NCI-H460 (cell line): ENCODE measurements at places on chromosomes 5 and 9. TPM values are rescaled to one million over a fixed set of nuclear protein-coding genes. Genes with fewer than 3 reads are reported as not detected.

The SLC45A2 gene
- not detected in 2 replicates for total RNA-seq

The SARDH gene
- total RNA-seq, result 0.07 TPM in 1 of 2 replicates, not detected in the other

The SLC38A9 gene
- total RNA-seq, result 20.2 and 24.0 TPM in 2 replicates

The KCNIP1 gene
- not detected in 2 replicates for total RNA-seq

The CIZ1 gene
- 51.0 and 56.6 TPM in 2 replicates for total RNA-seq

The TMEM215 gene
- not detected in 2 replicates for total RNA-seq

The ASPN gene
- not detected in 2 replicates for total RNA-seq

The FBP2 gene
- not detected in 2 replicates for total RNA-seq

The SPATA31C1 gene
- total RNA-seq, result not detected in 2 replicates

The ITK gene
- 0.07 and 0.46 TPM in 2 replicates for total RNA-seq

The CTNND2 gene
- 10.6 and 11.4 TPM in 2 replicates for total RNA-seq

The SPATA31D3 gene
- total RNA-seq, result not detected in 2 replicates

The WDR70 gene
- total RNA-seq, result 22.8 and 25.6 TPM in 2 replicates

The GFI1B gene
- total RNA-seq, result not detected in 2 replicates

The PLPP6 gene
- 5.2 and 5.4 TPM in 2 replicates for total RNA-seq

The PDCD1LG2 gene
- 7.0 and 9.8 TPM in 2 replicates for total RNA-seq

The PITX1 gene
- total RNA-seq, result 45.3 and 61.7 TPM in 2 replicates

The SLC6A19 gene
- not detected in 2 replicates for total RNA-seq

The ORM2 gene
- total RNA-seq, result not detected in 2 replicates

The KCNN2 gene
- 0.23 TPM in 1 of 2 replicates, not detected in the other for total RNA-seq

The CATSPER3 gene
- 0.17 and 0.40 TPM in 2 replicates for total RNA-seq
